Glutamatergic neuron (in vitro differentiated cells): ENCODE measurements at places on chromosomes 11 and 22. TPM values are rescaled to one million over a fixed set of nuclear protein-coding genes. Genes with fewer than 3 reads are reported as not detected.

- H3K4me1 ChIP-seq = peaks cover 5% of the 10 kb centered on the region
- no peak for DNase-seq
- H3K27me3 ChIP-seq = no peaks in the 10 kb centered on the region
- no peak overlapping the region for H3K4me3 ChIP-seq
Observed at GRCh38 chr11:71199226-71199820, 53.1 kb downstream of the SHANK2 start.

DNA sequence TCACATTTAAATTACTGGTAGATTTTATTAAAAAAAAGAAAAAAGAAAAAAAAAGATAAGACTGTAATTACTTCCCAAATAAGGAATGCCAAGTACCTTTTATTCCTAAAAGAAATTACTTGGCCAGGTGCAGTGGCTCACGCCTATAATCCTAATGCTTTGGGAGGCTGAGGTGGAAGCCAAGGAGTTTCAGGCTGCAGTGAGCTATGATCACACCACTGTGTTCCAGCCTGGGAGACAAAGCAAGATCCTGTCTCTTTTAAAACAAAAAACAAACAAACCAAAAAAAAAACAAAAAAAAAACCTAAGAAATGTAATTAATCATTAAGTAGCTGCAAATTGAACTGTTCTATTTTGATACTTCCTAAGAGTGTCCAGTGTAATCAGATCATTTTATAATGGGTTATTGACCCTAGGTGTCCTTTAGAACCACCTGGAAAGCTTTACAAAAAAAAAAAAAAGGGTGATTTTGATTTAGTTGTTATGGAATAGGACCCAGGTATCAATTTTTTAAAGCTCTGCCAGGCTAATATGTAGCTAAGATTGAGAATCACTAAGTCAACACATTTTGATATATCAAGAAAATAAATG, 10.8 kb downstream of the LIN7C start:
- DNase-seq = no peak
- H3K36me3 ChIP-seq = peaks cover 7% of the 10 kb centered on the region
- no peaks in the 10 kb centered on the region for H3K4me1 ChIP-seq

GRCh38 chr11:116078101-116078591, 573.9 kb upstream of the CADM1 start:
- H3K27ac ChIP-seq = peak overlapping the region; percentile 33
- H3K4me1 ChIP-seq = peaks cover 12% of the 10 kb centered on the region

- H3K4me3 ChIP-seq = no peak overlapping the region
- no peak overlapping the region for H3K27ac ChIP-seq
- no peaks in the 10 kb centered on the region for H3K36me3 ChIP-seq
- no peaks in the 10 kb centered on the region for H3K4me1 ChIP-seq
Observed at GRCh38 chr22:34301569-34301968, 381.3 kb upstream of the LARGE1 start.

DNA sequence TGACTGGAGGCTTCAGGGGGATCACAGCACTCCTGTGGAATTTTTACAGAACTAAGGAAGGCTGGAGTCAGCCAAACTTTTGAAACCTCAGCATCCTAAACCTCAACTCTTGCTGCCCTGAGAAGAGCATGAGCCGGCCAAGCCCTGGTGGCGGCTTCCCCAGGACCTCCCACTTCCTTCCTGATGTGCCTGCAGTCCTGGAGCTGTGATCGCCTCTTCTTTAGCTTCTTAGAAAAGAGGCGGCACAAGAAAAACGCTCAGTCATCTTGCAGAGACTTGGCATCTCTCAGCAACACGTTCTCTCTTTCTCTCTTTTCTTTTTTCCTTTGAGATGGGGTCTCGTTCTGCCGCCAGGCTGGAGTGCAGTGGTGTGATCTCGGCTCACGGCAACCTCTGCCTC, 40.4 kb upstream of the AMPD3 start:
- no peaks in the 10 kb centered on the region for H3K36me3 ChIP-seq
- no peak for DNase-seq
- no peak overlapping the region for H3K27ac ChIP-seq
- H3K27me3 ChIP-seq = peaks cover 2% of the 10 kb centered on the region

DNA sequence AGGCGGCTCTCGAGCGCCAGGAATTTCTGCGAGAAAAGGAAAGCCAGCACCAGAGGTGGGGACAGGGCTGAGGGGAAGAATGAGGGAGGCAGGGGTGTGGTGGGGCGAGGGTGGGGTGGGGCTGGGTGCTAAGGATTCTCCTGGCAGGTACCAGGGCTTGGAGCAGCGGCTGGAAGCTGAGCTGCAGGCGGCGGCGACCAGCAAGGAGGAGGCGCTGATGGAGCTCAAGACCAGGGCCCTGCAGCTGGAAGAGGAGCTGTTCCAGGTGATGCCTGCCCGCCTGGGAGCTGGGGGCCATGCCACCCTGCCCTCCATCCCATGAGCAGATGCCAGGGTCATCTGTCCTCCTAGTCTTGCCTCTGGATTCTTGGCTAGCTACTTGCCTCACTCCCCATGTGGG, 9.4 kb downstream of the CCDC88B start:
- H3K4me3 ChIP-seq = no peak overlapping the region
- peaks cover 9% of the 10 kb centered on the region for H3K27me3 ChIP-seq
- peaks cover 3% of the 10 kb centered on the region for H3K4me1 ChIP-seq
- no peak for DNase-seq
- no peaks in the 10 kb centered on the region for H3K36me3 ChIP-seq
- H3K27ac ChIP-seq = no peak overlapping the region

GRCh38 chr11:11252403-11252802, 100.6 kb downstream of the CSNK2A3 start:
- H3K27me3 ChIP-seq = peaks cover 3% of the 10 kb centered on the region
- H3K4me1 ChIP-seq = peaks cover 5% of the 10 kb centered on the region
- no peak overlapping the region for H3K27ac ChIP-seq
- DNase-seq = no peak

DNA sequence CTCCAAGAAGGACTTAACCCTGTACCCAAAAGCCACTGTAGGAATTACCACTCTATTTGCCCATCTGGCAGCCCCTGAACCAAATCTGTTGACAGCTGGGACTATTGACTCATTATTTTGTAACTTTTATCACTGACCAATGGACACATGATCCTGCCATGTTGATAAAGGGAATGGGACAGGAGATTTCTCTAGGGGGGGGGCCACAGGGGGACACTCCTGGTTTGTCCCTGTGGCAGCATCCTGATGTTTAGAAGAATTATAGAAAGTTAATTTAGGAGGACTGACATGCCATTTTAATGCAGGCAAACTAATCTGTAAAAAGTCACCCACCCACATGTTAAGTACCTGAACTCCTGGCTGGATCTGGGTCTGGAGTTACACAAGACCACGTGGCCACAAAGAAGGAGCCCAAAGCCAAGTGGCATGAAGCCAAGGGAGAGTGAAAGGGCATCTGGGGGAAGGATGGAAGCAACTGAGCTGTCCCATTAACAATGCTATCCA, 558.1 kb downstream of the ETS1 start:
- no peak overlapping the region for H3K27ac ChIP-seq
- H3K27me3 ChIP-seq = no peaks in the 10 kb centered on the region

GRCh38 chr22:43272869-43273318, 70.3 kb downstream of the SCUBE1 start:
- no peaks in the 10 kb centered on the region for H3K36me3 ChIP-seq
- DNase-seq = no peak
- no peak overlapping the region for H3K27ac ChIP-seq
- H3K4me3 ChIP-seq = no peak overlapping the region
- H3K4me1 ChIP-seq = peaks cover 11% of the 10 kb centered on the region

DNA sequence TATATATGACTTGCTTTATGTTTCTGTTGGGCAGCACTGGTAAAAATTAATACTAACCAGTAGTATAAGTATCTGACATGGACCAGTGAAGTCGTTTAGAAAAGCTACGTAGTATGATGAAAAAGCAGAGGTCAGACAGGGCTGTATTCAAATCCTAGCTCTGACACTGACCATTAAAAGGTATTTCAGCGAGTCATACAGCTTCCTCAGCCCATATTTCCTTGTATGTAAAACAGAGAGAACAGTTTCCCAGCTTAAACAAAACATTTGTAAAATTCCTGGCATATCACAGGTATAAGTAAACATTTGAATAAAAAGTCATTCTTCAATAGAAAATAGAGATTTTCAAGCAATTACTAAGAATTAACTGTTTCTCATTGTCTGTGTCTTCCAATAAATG, 4.2 kb downstream of the NOX4 start:
- H3K4me3 ChIP-seq = no peak overlapping the region
- no peak for DNase-seq
- no peaks in the 10 kb centered on the region for H3K36me3 ChIP-seq

GRCh38 chr22:20672732-20673131, 101.2 kb upstream of the SERPIND1 start:
- H3K4me3 ChIP-seq = no peak overlapping the region
- H3K4me1 ChIP-seq = no peaks in the 10 kb centered on the region
- no peaks in the 10 kb centered on the region for H3K27me3 ChIP-seq
- no peak overlapping the region for H3K27ac ChIP-seq

GRCh38 chr22:19875531-19876313, 21.0 kb upstream of the GNB1L start:
- no peaks in the 10 kb centered on the region for H3K4me1 ChIP-seq
- no peak overlapping the region for H3K27ac ChIP-seq
- peak; percentile 10 for DNase-seq
- H3K36me3 ChIP-seq = no peaks in the 10 kb centered on the region

GRCh38 chr11:72553706-72554105, 119.4 kb upstream of the CLPB start:
- no peaks in the 10 kb centered on the region for H3K4me1 ChIP-seq
- peaks cover 7% of the 10 kb centered on the region for H3K27me3 ChIP-seq
- H3K36me3 ChIP-seq = no peaks in the 10 kb centered on the region

GRCh38 chr11:65571940-65572339, 398 bp upstream of the FAM89B start:
- H3K36me3 ChIP-seq = no peaks in the 10 kb centered on the region
- DNase-seq = no peak
- peaks cover 14% of the 10 kb centered on the region for H3K4me1 ChIP-seq
- H3K27me3 ChIP-seq = peaks cover 15% of the 10 kb centered on the region

GRCh38 chr11:107573438-107573837, 7.9 kb upstream of the ALKBH8 start:
- H3K27me3 ChIP-seq = no peaks in the 10 kb centered on the region
- H3K4me1 ChIP-seq = no peaks in the 10 kb centered on the region
- no peaks in the 10 kb centered on the region for H3K36me3 ChIP-seq
- H3K4me3 ChIP-seq = no peak overlapping the region
- H3K27ac ChIP-seq = no peak overlapping the region

DNA sequence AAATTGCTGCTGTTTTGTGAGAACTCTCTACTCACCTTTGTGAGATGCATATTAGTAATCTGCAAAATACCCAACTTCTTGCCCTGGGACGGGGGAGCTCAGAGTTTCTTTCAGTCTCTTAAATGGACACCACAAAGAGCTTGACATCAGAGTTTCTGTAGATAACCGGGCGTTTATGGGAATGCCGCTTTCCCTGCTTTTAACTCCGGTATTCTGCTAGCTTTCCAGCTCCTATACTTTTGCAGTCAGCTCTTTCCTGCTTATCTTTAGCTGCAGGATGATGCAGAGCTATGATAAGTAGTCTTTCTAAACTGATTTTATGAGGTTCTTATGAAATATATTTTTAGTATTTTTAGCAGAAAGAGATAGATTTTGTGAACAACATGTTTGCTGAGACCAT, 154.6 kb upstream of the SORL1-AS1 start:
- no peaks in the 10 kb centered on the region for H3K4me1 ChIP-seq
- no peaks in the 10 kb centered on the region for H3K27me3 ChIP-seq
- no peak overlapping the region for H3K27ac ChIP-seq

- no peaks in the 10 kb centered on the region for H3K4me1 ChIP-seq
- no peak overlapping the region for H3K4me3 ChIP-seq
- no peak for DNase-seq
- H3K27me3 ChIP-seq = no peaks in the 10 kb centered on the region
- H3K36me3 ChIP-seq = no peaks in the 10 kb centered on the region
- H3K27ac ChIP-seq = no peak overlapping the region
Observed at GRCh38 chr11:60457576-60457975, 1.9 kb downstream of the MS4A1 start.

DNA sequence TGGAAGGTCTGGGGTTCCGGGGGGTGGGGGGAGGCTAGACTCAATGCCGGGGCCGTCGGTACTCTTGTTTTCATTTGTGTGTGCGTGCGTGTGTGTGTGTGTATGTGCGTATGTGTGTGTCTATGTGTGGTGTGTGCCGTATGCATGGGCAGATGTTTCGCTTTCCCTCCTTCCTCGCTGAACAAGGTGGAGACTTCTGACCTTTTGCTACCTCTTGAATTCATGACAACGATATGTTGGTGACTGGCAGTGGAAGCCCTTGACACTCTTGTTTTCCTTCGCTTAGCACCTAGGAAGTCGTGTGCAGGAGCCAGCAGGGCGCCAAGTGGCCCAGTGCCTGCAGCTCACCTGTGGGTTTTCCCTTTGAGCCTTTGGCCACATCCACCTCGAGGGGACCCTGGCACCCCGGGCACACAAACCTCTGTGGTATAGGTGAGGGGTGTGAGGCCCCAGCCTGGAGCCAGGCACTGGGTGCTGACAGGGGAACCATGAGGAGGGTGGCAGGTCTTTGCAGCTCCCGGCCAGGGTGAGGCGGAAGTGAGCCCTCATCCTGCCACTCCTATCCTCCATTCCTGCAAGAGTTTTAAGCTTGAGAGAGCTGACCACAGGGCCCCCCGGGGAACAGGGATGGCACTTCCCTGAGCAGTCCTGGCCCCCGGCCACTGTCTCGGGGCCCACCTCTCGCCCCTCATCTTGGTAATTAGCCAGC, 19.3 kb upstream of the TMEM191C start:
- DNase-seq = peak; percentile 23
- peak overlapping the region; percentile 53 for H3K27ac ChIP-seq
- H3K4me3 ChIP-seq = peak overlapping the region; percentile 16
- peaks cover 35% of the 10 kb centered on the region for H3K4me1 ChIP-seq
- H3K27me3 ChIP-seq = peaks cover 13% of the 10 kb centered on the region
- no peaks in the 10 kb centered on the region for H3K36me3 ChIP-seq

UBQLN3 gene
- total RNA-seq = not detected

DNHD1 gene
- total RNA-seq = 9.3 TPM

ATP5MG gene
- 140 TPM for total RNA-seq

TP53AIP1 gene
- total RNA-seq = 0.34 TPM

OR52J3 gene
- not detected for total RNA-seq

MMP13 gene
- total RNA-seq = not detected
